ENCODE measurements at places on chromosomes 13 and 19. TPM values are rescaled to one million over a fixed set of nuclear protein-coding genes. Genes with fewer than 3 reads are reported as not detected.

Gene SPTBN4
- total RNA-seq, result 0.91 TPM

Gene ATP1A3
- 1.1 TPM for total RNA-seq

GRCh38 chr13:91652404-91653301, 254.2 kb downstream of the GPC5 start:
- DNase-seq, result no peak
- H3K27ac ChIP-seq, result no peak overlapping the region
- H3K4me3 ChIP-seq, result no peak overlapping the region

Gene CEACAM3
- total RNA-seq, result not detected
